ENCODE measurements at places on chromosomes 5 and 9. TPM values are rescaled to one million over a fixed set of nuclear protein-coding genes. Genes with fewer than 3 reads are reported as not detected.

ENTREP1 gene
- total RNA-seq = 52.7 TPM

SPIN1 gene
- total RNA-seq = 71.8 TPM

UAP1L1 gene
- total RNA-seq = 6.7 TPM

FGD3 gene
- 18.0 TPM for total RNA-seq

DOCK8 gene
- total RNA-seq = 34.1 TPM

BASP1 gene
- 50.1 TPM for total RNA-seq

MCC gene
- total RNA-seq = 24.3 TPM

CCDC171 gene
- total RNA-seq = 5.6 TPM

FCHO2 gene
- total RNA-seq = 58.8 TPM

WNT8A gene
- not detected for total RNA-seq

AMACR gene
- total RNA-seq = 8.2 TPM

STPG3 gene
- total RNA-seq = not detected

ANKRD55 gene
- total RNA-seq = 0.33 TPM

CSF1R gene
- total RNA-seq = 11.5 TPM

Data from breast epithelium (tissue), 4 donors.